Activated T-helper 1 cell treated with Interleukin-2 at 50 U/mL for 16 hours (primary cell): ENCODE measurements at places on chromosomes 1 and 21.
A peak's percentile ranks its signal among the peaks of the same experiment; 100 is the strongest.

GRCh38 chr1:78375996-78376395, 114.8 kb upstream of the PTGFR start:
- no peak for DNase-seq

- DNase-seq, result no peak
Measured at GRCh38 chr1:14476170-14476955, 122.1 kb upstream of the KAZN start.

GRCh38 chr21:18244671-18245463, at the start of gene CHODL:
Gene CHODL, plus strand, starts transcription at chr21:18244833. Its CDS starts 391 bp downstream, at chr21:18245224.
- no peak for DNase-seq

DNA sequence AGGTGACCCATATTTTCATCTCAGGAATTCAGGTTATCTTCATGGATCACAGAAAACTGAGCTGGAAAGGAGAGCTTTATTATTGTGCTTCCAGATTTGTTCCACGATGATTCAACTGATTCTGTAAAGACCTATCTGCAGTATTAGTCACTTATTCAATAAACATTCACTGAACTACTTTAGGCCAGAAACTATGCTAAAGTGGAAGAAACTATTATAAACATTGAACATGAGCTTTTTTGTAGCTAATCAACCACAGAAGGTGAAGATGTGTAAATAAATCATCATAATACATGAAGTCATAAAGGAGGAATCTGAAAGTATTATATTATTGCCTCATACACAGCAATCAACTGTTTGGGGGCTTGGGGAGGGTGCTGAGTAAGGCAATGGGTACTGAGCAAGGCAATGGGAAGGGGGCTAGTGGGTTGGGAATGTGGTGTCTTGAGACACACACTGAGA, 30.6 kb upstream of the EXO1 start:
- no peak for DNase-seq

DNA sequence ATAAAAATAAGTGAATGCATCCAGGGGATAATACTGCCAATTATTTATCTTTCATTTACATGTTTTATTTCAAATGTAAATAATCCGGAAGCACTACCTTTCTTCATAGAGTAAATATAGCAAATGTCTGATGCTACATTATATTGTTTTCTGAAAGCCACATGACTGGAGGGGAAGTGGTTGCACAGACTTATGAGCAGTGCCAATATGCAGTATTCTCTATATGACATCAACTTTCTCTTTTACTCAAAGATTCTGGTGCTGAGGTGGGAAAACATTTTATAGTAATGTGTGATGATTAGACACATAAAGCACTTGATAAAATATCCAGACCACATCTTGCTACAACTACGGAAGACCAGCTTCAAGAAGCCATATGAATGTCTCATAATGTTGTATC, 314.7 kb downstream of the NEGR1 start:
- no peak for DNase-seq

DNA sequence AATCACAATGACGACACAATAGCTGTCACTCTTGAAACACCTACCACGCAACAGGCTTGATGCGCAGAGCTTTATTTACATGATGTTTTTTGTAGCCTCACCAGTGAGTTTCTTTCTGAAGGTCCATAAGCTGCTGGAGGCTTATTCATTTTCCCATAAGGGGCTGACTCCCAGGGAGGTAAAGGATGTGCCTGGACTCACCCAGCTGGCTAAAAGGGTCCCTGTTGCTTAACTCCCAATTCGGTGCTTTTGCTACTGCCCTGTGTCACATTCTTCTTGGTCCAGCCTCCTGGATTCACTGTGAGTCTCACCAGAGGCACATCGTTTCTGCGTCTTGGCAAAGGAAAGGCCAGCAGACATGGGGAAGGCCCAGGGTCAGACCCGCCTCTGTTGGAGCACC, 44.6 kb upstream of the OLIG2 start:
- DNase-seq, result no peak

- no peak for DNase-seq
Measured at GRCh38 chr1:31159869-31160611, 79.6 kb downstream of the NKAIN1 start.

DNA sequence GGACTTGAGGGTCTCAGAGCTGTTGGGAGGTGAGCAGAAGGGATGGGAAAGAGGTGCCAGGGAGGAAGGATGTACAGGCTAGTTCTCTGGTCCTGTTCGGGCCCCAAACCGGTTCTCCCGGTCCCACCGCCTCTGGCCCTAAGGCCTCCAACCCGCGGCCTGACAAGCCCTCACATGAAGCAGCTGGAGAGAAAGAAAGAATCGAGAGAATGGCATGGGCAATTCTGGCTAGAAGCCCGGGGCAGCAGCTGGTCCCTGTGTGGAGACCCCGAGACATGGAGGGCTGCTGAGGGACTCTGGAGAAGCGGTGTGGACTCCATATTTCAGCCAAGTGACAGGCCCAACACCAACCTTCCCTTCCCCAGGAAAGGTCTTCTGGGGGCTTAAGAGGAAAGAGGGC, 730 bp downstream of the CDC42SE1 start:
- DNase-seq, result no peak

DNA sequence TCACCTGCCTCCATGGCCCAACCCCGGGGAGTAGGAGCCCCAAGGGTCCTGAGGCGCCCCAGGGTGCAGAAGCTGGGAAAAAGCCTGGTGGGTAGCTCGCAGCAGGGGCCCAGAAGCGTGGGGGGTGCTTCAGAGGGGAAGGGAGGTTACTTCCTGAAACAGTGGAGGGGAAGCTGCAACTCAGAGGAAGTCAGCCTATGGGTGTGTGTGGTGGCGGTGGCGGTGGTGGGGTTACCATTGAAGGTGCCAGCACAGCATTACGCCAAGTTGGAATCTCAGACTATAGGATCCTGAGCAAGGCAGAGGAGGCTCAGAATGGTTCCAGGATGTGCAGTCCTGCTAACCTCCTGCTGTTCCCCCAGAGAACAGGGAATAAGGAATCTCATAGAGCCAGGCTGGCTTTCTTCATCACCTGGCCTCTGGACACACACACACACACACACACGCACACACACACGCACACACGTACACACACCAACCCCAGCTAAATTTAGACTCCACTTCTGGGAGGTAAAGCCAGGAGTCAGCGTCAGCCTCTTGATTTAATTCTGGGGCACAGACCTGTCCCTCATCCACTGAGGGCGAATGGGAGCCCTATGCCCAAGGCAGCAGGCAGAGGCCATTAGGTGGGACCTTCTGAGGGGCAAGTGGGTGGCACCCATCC, 1.3 kb downstream of the DENND4B start:
- DNase-seq, result peak; percentile 67

GRCh38 chr1:42888013-42888633, 41.7 kb downstream of the ZNF691 start:
- no peak for DNase-seq
